ENCODE measurements at places on chromosomes 4 and X.

- no peak for DNase-seq
Observed at GRCh38 chr4:38686682-38687081, 22.7 kb downstream of the KLF3 start.

GRCh38 chr4:3342182-3342854 lies 49.5 kb downstream of the RGS12 start:
- DNase-seq, result no peak

DNA sequence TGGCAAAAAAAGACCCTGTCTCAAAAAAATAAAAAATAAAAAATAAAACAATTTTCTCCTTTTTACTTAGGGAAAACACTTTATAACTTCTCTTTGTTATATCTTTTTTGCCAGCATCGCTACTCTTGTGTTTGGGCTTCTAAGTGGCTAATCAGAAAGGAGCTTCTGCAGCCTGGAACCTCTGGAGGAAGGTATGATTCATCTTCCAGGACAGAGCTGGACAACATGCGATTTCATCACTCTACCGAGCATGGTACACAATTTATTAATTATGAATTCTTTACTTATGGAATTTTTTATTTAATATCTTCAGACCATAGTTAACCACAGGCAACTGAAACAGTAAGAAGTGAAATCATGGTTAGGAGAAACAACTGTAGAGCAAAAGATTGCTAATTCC lies 1254.3 kb upstream of the AGA start:
- no peak for DNase-seq

- DNase-seq, result no peak
Observed at GRCh38 chr4:98686847-98687246, 28.4 kb upstream of the TSPAN5 start.

DNA sequence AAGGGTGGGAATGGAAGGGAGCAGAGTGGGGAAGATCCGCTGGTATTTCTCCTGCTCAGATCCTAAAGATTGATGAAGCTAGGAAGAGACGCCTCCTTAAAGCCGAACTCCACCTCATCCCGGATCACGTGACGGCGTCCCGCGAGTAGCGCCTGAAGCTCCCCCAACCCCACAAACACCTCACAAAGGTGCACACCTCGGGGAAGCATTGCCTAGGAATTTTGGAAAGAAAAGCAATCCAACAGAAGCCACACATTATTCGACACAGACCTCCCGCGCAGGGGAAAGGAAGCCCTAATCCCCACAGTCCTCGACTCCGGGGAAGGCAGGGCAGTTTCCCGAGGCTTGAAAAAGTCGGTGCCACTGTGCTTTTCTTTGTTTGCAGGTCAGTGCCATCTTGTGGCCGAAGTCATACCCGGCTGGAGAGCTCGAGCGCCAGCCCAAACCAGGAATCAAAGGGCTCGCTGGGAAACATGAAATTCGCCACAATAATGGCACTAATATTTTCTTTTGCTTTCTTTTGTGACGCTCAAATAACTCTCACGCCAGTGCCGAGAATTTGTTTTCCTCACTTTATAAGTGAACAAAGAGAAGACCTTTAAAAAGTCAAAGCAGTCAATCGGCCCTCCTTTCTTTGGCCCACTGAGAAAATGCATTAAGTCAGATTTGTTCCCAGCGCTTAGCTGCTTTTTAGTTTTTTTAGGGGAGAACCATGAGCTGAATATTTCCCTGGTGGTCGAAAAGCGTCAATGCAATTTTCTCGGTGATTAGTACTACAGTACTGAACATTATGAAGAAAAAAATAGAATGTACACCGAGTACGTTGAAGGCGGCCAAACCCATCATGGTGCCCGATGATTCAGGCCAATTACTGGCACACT lies at the start of gene NPY1R:
NPY1R (minus strand) TSS at position 71 of the 881 bp plus-strand sequence. CDS start 6,042 bp downstream, outside the sequence.
- DNase-seq, result peak; percentile 70

DNA sequence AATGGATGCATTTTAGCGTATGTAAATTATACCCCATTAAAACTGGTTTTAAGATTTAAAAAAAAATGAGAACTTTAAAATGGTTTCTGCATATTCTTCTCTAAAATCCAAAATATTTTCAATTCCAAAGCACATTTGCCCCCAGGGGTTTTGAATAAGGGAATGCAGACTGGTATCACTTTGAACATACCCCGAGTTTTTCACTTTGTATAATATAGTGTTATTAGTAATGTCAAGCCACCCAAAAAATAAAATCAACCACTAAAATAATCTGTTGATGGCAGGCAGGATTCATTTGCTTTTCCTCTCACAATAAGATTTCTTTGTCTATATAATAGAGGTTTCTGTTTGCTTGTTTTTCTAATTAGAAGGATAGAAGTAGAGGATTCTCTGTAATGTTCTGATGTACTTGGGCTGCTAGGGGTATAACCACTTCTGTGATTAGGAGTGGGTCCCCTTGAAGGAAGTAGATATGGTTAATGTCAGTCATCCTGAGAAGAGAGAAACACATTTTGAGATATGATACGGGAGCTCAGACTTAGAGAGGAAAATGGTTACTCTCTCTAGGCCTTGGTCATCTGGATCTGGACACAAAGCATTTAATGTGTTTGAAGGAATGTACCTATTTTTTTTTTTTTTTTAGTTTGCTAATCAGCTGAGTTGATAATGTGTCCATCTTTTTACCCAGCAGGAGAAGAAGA lies 9.3 kb upstream of the LIN54 start:
- no peak for DNase-seq

GRCh38 chr4:166688835-166689234 lies 545.5 kb downstream of the SPOCK3 start:
- no peak for DNase-seq

DNA sequence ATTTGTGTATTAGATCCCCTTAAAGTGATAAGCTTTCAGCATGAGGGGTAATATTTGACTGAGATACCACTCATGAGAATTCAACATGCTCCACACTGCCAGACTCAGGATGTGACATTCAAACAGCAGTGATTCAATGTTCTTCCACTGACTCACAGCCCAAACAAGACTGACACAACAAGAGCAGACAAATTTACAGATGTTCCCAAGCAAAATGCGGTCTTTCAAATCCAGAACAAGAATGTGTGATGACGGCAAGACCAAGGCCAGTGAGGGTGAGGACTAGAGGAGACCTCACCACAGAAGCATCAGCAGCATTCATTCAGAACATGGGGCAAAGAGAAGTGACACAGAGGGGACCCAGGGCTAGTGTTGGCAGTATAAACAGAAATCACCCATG lies 99.3 kb upstream of the GRIA3 start:
- no peak for DNase-seq

GRCh38 chrX:131739823-131740222 lies 195.9 kb downstream of the OR13H1 start:
- no peak for DNase-seq

DNA sequence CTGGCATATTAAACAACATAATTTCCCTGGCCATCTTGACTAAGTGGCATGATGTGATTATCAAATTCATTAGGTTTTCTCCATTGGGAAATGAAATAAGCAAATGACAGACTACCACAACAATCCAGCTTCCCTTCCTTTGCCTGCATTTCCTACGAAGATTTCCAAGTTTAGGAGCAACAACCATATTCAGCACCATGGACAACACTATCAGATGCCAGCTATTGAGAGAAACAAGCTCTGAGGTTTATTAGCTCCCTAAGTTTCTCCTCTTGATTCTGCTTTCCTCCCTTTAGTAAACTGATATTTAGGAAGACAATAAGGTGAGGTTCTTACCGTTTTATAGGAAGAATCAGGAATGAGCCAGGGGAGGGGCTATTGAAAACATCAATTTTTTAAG lies 36.2 kb downstream of the DCX start:
- DNase-seq, result no peak

- no peak for DNase-seq
Observed at GRCh38 chrX:39972340-39972739, 125.4 kb downstream of the BCOR start.

DNA sequence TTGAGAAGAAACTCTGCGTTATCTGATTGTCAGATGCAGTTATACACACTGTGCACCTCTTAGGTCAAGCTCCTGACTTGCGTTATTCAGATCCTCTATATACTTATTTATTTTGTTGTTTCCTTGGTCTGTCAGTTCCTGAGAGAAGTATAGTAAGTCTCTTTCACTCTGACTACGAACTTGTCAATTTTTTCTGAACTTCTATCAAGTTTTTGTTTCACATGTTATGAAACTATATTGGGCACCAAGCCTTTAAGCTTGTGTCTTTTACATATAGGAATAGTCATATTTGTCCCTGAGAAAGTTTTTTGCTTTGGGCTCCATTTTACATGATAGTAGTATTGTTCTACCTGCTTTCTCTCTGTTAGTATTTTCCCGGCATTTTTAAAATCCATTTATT lies 31.7 kb downstream of the ZNF275 start:
- no peak for DNase-seq

DNA sequence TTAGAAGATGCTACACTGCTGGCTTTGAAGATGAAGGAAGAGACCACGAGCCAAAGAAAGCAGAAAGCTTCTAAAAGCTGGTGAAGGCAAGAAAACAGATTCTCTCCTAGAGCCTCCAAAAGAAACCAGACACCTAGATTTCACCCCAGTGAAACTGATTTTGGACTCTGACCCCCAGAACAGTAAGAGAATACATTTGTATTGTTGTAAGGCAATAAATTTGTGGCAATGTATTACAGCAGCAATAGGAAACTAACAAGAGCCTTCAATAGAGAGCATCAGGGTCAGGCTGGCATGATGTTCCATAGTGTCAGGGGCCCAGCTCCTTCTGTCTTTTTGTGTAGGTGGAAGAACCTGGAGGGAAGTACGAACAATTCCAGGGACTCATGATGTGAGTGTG lies 6.0 kb upstream of the TEC start:
- no peak for DNase-seq

- DNase-seq, result no peak
Observed at GRCh38 chr4:148078061-148078460, 346.2 kb downstream of the ARHGAP10 start.

DNA sequence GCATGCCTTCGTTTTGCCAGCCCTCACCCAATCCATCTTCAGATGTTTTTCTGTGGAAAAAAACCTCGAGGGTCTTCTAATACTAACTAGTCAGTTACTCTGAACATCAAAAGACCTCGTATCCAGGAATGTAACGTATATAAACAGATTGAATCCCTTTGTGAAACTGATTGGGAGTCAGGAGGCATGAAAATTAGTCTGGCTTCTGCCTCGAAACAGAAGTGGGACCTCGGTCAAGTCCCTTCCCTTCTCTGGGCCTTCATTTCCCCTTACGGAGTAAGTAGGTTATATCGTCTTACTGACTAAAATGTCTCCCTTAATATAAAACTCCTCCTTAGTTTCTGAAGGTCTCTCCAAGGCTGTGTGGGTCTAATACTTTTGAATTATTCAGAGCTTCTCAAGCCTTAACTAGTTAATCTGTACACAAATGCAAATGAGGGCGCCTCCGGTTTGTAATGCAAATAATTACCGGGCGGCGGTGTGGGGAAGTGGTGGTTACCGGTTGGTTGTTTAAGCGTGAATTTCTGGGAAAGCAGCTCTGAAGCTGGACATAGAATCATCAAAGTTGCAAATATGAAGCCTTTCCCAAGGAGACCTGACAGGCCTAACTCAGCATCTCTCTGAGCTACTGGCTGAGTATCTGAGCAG lies 11.4 kb upstream of the NKRF start:
- no peak for DNase-seq

DNA sequence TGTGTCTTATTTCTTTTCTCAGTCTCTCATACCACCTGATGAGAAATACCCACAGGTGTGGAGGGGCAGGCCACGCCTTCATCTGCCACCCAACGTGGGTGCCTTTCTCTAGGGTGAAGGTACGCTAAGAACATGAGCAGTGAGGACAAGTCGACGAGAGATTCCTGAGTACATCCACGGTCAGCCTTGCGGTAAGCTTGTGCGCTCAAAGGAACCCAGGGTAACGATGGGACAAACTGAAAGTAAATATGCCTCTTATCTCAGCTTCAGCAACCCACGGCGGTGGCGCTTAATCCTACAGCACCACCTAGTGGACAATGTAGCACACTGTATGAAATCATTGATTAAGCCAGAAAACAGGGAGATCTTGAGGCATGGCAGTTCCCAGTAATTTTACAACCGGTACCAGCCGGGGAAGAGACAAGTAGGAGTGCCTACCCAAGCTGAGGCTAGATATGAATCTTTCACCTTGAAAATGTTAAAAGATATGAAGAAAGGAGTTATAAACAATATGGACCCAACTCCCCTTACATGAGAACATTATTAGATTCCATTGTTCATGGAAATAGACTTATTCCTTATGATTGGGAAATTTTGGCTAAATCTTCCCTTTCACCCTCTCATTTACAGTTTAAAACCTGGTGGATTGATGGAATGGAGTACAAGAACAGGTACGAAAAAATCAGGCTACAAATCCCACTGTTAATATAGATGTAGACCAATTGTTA lies 63.0 kb downstream of the ZNF732 start:
- peak; percentile 68 for DNase-seq

- DNase-seq, result no peak
Observed at GRCh38 chr4:158617956-158618355, 53.7 kb downstream of the C4orf46 start.

DNA sequence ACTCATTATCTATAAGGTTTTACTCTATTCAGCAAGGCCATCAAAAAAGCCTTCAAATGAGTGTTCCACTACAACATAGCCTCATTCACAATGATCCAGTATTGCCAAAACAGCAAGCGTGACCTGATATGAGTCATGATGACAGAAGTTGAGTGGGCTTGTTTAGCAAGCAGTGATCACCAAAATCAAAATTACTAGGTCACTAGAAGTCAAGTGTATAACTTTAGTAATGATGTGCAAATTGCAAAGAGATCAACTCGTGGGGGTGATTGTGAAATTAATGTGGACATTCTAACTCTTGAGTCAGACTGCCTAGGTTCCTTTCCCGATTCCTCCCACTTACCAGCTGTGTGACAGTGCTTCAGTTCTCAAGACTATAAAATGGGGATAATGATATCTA lies 124.5 kb downstream of the CHM start:
- DNase-seq, result no peak

DNA sequence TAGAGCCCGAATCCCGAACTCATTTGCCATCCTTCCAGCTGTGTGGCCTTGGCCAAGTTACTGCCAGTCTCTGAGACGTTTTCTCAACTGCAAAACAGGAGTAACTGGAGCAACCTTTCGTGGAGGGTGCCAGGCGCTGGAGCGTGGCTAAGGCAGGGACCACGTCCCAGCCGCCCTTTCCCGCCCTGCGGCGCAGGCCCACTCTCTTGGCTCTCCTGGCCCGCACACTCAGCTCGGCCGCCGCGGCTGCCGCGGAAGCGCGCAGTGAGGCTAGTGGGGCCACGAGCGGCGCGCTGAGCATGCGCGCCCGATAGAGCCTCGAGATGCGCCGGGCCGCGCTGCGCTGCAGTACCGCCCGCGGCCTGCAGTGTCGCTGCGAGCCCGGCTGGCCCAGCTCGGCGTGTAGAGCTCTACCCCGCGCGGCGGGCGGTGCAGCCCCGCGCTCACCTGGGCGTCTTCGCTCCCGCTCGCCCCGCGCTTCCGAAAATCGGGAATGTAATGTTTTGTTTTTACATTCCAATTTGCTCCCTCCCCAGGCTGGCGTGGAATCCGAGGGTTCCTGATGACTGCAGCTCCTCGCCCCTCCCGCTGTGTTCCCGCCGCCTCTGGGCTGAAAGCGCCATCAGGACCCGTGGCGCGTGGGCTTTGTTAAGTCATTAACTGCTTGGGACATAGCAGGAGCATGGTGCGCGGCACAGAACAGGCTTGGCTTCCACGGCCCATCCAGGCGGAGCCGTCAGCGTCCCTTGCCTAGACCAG lies 4.0 kb upstream of the ZNF518B start:
- DNase-seq, result peak; percentile 35

GRCh38 chrX:102654696-102655095 lies 3.4 kb downstream of the GPRASP1 start:
- DNase-seq, result no peak

Measured in heart left ventricle (tissue), 16 donors.